ENCODE measurements at places on chromosomes 13 and 19. TPM values are rescaled to one million over a fixed set of nuclear protein-coding genes. Genes with fewer than 3 reads are reported as not detected.

DNA sequence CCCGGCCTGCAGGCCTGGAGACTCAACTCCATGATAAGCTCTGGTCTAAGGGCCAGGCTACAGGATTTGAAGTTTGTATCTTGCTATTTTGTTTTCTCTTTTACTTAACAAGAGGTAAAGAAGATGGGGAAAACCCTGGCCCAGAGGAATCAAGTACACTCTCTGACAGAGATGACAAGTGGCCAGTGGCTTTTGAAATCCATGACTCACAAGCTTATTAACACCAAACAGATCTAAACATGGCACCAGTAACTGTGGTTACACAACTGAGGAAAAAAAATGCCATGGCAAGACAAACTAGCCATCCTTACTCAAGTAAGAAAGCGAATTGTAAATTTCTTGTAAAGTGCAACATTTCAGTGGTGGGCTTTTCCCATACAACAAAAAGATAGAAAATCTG, 72.6 kb upstream of the SERTM1 start:
- H3K4me3 ChIP-seq, result no peak overlapping the region
- no peak for DNase-seq
- H3K27me3 ChIP-seq, result no peaks in the 10 kb centered on the region
- no peak overlapping the region for H3K27ac ChIP-seq
- H3K4me1 ChIP-seq, result no peaks in the 10 kb centered on the region
- no peaks in the 10 kb centered on the region for H3K36me3 ChIP-seq

GRCh38 chr13:64753233-64754000, 2476.7 kb downstream of the PCDH9 start:
- H3K27ac ChIP-seq, result no peak overlapping the region
- DNase-seq, result peak; percentile 12
- H3K4me3 ChIP-seq, result no peak overlapping the region
- H3K27me3 ChIP-seq, result no peaks in the 10 kb centered on the region
- H3K4me1 ChIP-seq, result no peaks in the 10 kb centered on the region

DNA sequence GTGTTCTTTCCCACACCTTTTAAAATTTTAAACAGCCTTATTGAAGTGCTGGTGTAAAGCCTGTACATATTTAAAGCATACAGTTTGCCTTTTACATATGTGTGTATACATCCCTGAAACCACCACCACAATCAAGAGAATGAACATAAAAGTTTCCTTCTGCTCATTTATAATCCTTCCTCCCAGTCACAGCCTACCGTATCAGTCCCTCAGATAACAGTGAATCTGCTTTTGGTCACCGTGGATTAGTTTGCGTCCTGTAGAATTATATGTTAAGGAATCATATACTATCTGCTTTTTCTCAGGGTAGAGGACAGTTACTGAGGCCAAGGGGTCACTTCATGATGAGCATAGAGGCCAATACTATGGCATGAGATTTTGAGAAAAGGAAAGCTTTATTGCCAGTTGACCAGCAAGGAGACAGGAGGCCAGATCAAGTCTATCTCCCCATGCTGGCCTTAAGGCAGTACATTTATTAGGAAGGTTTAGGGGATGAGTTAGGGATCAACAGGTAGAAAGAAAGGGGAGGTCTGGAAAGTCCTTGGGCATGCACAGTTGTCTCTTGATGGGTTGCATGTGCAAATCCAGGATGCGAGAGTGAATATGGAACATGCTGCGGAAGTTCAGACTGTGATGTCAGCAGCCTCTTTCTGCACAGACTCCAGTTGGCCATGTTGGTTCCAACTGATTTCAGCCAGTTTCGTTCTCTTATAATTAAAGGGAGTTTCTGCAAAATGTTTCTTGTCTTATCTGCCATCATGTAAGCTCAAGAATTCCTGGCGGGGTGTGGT, 36.3 kb upstream of the LSM14A start:
- H3K27me3 ChIP-seq, result no peaks in the 10 kb centered on the region
- no peak overlapping the region for H3K4me3 ChIP-seq
- DNase-seq, result no peak
- no peaks in the 10 kb centered on the region for H3K4me1 ChIP-seq
- no peak overlapping the region for H3K27ac ChIP-seq

GRCh38 chr13:84076280-84076679, 194.0 kb upstream of the SLITRK1 start:
- DNase-seq, result no peak
- H3K27ac ChIP-seq, result no peak overlapping the region
- H3K4me3 ChIP-seq, result no peak overlapping the region
- H3K36me3 ChIP-seq, result no peaks in the 10 kb centered on the region

DNA sequence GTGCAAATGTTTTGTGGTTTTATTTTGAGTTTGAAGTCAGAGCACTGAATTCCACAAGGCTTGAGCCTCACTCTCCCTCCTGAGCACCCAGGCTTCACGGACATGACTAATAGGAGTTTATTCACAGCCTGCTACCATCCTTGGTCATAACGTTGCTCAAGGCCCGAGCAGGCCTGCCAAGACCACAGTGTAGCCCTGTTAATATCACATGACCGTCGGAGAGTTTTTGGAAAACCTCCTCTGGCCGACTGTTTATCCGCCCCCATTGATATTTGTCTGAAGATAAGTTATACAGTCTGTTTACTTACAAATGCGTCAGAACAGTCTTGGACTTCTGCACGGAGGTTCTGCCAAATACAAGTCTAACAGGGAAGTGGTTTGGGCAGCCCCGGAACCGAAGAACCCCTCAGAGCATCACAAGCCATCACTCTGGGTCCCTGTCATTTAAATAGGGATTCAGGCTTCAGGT, 89.9 kb downstream of the COL4A2 start:
- peak overlapping the region; percentile 93 for H3K27ac ChIP-seq
- H3K36me3 ChIP-seq, result no peaks in the 10 kb centered on the region
- no peaks in the 10 kb centered on the region for H3K27me3 ChIP-seq
- peak; percentile 100 for DNase-seq
- no peak overlapping the region for H3K4me3 ChIP-seq

Gene CKM
- not detected for total RNA-seq

Gene FFAR2
- total RNA-seq, result not detected

Gene PTPRH
- total RNA-seq, result 7.7 TPM

Gene PLK5
- total RNA-seq, result not detected

Gene HSD17B14
- total RNA-seq, result 7.7 TPM

All from fibroblast of lung (primary cell).